Hematopoietic multipotent progenitor cell treated with erythropoietin and hydrocortisone succinate and interleukin-3 and kit ligand, for 6 days (in vitro differentiated cells): ENCODE measurements at places on chromosomes 2 and 18.
A peak's percentile ranks its signal among the peaks of the same experiment; 100 is the strongest.

GRCh38 chr18:42113529-42114191 lies 158.6 kb downstream of the PIK3C3 start:
- DNase-seq = peak; percentile 77

DNA sequence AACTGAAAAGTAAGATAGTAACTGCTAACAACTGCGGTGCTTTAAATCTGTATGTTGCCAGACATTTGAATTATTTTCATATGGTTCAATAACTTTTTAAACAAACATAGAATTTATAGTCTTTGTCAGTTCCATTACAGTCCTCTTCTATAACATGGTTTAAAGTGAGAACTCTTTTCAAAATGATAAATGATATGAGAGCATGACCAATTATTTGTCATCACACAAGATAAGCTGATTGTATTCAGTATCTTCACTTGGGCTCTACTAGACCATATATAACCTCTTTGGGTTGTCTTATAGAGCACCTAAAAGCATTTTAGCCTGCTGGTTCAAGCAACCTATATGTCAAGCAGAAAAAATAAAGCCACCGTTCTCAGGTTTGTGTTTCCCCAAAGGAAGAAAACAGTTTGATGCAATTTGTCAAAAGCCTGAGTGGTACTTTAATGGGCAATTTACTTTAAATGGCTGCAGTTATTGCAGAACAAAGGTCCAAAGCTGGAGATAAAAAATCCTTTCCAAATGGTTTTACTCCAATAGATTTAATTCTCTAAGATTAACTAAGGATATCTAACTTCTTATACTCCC lies 298.4 kb downstream of the FSIP2 start:
- no peak for DNase-seq

GRCh38 chr2:223782629-223783028 lies 54.8 kb downstream of the AP1S3 start:
- DNase-seq = no peak

DNA sequence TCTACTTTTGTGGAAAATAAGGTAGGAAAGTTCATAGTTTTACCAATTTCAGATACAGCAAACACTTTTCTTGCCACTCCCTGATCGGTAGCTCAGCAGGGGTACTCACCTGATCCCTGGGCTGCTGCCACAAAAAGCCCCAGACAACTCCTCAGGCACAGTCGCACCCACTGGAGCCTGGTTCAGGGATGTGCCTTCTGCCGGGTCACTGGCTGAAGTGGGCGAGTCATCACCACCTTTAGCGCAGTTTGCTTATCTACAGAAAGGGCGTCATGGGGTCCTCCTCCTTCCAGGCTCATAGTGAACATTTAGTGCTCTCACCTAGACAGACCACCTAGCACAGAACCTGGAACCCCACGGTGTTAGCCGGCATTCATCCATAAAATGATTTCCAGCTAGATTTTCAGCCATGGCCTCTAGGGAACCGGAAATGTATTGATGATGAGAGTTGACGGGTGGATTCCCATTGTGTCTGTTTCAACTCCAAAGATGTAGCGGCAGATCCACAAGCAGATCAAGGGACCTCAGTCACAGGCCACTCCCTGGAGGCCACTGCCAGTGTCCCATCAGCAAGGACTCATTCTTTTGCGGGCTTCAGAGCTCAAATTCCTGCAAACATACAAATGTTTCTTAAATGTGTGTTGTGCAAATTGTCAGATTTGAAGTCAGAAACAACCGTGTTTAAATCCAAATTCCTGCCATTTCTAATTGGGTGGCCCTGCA lies 408.4 kb upstream of the SALL3 start:
- DNase-seq = no peak

GRCh38 chr2:199378948-199379650 lies 78.6 kb downstream of the SATB2 start:
- no peak for DNase-seq

GRCh38 chr2:232488097-232488711 lies 570 bp upstream of the ECEL1 start:
- no peak for DNase-seq

GRCh38 chr2:45696708-45697107 lies 45.2 kb downstream of the PRKCE start:
- DNase-seq = peak; percentile 10

GRCh38 chr2:171814883-171815282 lies 79.2 kb downstream of the SLC25A12 start:
- DNase-seq = no peak

DNA sequence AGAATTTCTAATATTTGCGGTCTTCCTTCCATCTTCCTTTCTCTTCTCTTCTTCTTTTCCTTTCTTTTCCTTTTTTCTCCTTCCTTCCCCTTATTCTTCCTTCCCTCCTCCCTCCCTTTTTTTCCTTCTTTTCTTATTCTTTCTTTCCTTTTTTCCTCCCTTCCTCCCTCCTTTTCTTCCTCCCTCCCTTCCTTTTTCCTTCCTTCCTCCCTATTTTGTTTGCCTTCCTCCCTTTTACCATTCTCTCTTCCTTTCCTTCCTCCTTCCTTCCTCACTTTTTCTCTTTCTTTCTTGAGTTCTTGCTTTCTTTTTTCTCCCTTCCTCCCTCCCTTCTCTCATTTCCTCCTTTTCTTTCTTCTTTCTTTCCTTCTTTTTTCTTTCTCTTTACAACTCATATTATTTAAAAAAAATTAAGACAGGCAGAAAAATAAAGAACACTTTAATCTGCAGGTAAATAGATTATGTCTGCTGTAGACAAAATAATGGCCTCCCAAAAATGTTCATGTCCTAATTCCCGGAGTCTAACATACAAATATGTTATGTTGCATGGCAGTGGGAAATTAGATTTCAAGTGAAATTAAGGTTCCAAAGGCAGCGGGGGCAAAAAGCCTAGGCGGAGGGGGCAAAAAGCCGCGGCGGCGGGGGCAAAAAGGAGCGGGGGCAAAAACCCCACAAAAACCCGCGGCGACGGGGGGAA lies 152.4 kb downstream of the ANKRD30BL start:
- no peak for DNase-seq

DNA sequence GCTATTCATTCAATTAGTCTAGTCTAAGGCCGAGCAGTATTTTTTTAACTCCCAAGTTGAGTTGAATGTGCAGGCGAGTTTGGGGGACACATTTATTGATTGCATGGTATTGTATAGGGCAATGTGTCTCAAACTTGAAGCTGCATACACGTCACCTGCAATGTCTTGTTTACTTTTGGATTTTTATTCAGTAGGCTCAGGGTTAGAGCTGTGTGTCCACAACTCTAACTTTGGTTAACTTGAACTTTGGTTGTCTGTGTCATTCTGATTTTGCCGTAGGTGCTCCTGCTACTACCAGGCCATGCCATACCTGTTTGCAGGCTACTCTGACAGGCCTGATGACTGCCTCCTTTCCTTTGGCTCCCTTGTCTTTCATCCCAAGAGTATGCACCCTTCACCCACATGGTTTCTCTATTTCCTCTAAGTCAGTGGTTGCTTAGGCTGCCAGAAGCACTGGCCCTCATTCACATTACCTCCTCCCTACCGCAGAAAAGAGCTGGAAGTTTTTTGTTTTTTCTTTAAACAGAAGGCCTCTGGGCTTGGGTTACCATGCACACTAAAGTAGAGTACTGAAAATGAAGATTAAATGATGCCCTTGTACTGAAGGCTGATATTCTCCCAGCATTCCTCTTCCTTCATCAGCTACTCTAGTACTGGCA lies 219.4 kb upstream of the SPOPL start:
- no peak for DNase-seq

DNA sequence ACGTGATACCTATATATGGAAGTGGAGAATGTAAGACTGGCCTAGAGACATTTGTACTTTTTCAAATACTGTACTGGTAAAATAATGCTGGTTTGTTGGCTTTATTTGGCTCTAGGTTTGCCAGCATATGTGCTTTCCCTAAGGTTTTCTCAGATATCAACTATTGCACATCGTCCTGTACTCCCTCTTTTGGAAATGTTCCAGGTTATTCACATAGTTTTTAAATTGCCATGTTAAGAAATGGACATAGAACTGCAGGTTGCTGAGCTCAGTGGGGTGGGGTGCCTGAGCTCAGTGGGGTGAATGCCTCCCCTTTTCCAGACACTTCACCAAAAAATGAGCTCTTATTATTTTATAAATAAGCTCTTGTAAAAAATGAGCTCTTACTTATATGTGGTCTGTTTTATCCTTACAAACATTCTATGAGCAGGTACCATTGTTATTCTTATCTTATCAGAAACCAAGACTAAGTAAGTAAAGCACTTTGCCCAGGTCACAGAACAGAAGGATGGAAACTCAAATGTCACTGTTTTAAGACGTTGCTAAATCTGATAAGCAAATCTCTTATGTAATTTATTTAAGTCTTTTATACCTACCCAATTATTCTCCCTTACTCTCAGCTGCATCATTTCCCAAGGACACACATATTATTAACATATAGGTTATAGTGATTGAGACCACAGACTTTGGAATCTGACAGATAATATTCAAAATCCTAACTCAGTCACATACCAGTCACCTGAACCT lies 99.0 kb downstream of the CPS1 start:
- DNase-seq = no peak

DNA sequence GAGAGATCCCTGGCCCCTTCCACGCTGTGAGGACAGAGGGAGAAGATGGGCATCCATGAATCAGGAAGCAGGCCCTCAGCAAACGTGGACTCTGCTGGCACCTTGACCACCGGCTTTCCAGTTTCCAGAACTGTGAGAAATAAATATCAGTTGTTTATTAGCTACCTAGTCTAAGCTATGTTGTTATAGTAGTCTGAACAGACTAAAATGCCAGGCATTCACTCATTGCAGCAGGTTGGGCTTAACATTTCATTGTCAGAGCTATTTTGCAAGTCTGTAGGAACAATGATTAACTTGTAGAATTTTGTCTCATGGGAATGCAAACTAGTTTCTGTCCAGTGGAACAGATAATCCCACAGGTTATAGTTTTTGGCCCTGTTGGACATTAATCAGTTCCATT lies 24.8 kb upstream of the TBC1D8 start:
- DNase-seq = no peak

DNA sequence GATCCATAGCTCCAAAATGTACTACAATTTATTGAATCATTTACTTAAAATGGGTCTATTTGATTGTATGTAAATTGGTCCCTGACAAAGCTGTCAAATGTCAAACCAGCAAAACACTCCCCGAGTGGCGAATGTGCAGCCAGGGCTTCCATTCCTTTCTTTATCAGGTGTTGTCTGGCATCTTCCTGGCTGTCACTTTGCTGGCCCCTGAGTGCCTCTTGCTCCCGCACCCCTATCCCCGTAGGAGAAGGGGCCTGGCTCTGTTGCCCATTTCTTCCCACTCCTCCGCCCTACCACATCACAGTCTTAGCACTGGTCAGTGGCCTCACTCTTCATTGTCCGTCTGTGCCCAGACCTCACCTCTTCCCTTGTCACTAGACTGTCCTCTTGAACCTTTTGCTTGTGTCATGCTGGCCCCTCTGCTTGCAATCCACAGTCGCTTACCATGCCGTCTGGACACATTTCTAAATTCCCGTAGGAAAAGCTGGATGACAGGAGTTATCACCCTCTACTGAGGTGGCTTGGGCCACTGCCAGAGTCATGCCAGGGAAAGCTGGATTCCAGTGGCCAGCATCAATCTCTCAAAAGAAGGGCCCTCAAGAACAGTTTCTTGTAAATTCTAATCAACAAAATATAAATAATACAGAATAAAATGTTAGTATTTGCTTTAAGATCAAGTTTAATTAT lies 15.4 kb downstream of the UBE2F start:
- no peak for DNase-seq

DNA sequence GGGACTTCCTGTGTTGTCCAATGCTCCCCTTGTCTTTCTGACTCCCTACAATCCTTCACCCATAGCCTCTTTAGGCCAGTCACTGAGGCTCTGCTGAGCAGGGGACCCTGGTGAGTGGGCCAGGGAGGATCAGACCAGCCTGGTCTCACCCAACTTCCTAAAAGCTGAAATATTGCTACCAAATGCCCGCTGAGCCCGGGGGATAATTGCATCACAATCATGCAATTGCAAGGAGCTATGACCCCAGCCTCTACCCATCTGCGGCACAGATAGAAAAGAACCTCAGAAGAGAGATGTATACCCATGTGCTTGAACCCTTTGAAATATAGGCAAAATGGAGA lies 3.7 kb upstream of the SP100 start:
- peak; percentile 24 for DNase-seq

GRCh38 chr2:33579227-33579626 lies 19.9 kb downstream of the FAM98A start:
- DNase-seq = no peak

DNA sequence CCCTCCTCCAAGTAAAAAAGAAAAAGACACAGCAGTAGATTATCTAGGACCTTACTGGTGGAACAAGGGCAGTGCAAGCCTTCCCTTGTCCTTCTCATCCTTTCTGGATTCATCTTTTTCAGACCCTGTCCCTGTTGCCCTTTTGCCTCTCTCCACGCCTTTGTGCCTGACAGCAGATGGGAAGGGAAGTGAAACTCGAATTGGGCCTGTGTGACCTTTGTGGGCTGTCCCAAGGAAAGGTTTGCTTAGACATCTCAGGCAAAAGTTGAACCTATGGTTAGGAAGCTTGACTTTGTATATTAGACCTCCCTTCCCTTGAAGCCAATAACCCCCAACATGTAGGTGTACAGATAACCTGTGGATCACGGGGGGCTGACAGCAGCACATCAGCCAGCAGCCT lies 185.3 kb downstream of the PRKCE start:
- DNase-seq = no peak

GRCh38 chr18:35842536-35842935 lies 129.9 kb upstream of the RMP24 start:
- DNase-seq = no peak

- no peak for DNase-seq
Measured at GRCh38 chr2:120485096-120485495, 139.2 kb downstream of the INHBB start.

- no peak for DNase-seq
Measured at GRCh38 chr18:41761333-41762018, 193.6 kb upstream of the PIK3C3 start.

DNA sequence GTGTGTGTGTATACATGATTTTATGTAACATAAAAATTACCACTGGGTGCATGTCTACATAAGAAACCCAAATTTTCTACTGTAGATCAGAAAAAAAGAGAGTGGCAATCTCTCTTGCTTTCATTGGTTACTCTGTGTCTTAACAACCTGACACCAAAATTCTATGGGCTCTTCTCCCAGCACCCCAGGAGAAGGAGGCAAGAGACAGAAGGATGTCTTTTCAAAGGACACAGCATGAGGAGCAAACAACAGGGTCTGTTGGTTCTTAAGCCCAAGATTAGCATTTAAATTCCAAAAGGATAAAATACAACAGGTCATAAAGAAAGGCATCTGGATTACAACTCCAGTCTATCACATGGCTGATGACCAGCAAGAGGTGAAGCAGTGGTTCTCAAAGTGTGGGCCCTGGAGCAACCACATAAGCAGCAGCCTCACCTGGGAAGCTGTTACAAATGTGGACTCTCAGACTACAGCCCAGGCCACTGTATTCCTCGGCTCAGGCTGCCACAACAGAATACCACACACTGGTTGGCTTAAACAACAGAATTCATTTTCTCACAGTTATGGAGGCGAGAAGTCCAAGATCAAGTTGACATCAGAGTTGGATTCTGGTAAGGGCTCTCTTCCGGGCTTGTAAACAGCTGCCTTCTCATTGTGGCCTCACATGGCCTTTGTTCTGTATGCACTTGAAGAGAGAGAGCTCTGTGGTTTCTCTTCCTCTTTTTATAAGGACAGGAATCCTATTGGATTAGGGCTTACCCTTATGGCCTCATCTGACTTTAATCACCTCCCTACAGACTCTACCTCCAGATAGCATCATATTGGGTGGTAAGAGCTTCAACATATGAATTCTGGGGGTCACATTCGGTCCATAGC lies 79.8 kb upstream of the RNF152 start:
- peak; percentile 20 for DNase-seq
